Cardiac ventricle fibroblast (primary cell): ENCODE measurements at places on chromosomes 6 and 20. TPM values are rescaled to one million over a fixed set of nuclear protein-coding genes. Genes with fewer than 3 reads are reported as not detected.

SLCO4A1 gene
- 0.06 and 0.24 TPM in 2 replicates for total RNA-seq

BNIP5 gene
- total RNA-seq, result not detected in 2 replicates

ZNF334 gene
- 2.8 and 2.9 TPM in 2 replicates for total RNA-seq

HLA-DPA1 gene
- 2.8 and 7.6 TPM in 2 replicates for total RNA-seq

EPPIN gene
- total RNA-seq, result not detected in 2 replicates
